Islet precursor cell (in vitro differentiated cells): ENCODE measurements at places on chromosomes 2 and 18.

- DNase-seq = no peak
These were observed 85.8 kb downstream of the PLEKHM3 start for GRCh38 chr2:207939342-207940108.

- DNase-seq = no peak
These were observed 47.4 kb upstream of the KDM3A start for GRCh38 chr2:86393521-86394491.

GRCh38 chr2:74535440-74535965 is 5.8 kb downstream of the HTRA2 start:
- DNase-seq = no peak

- DNase-seq = peak; percentile 88
These were observed 2.0 kb upstream of the TEX44 start for GRCh38 chr2:231590614-231591013.

DNA sequence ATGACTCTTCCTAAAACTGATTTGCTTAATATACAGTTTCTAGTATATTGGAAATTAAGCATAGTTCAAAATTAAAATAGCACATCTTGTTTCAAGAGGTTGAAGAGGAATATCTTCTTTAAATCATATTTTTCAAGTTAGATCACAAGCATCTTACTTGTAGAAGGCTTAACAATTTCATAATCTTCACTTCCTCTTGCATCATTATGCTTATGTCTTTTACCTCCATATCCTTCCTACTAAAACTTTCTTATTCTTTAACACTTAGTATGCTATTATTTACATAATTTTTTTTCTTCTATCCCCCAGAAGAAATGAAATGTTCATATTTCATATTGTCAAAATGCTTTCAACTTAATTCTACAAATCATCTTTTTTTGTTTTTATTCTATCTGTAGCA is 1354.9 kb upstream of the TMEFF2 start:
- DNase-seq = no peak

DNA sequence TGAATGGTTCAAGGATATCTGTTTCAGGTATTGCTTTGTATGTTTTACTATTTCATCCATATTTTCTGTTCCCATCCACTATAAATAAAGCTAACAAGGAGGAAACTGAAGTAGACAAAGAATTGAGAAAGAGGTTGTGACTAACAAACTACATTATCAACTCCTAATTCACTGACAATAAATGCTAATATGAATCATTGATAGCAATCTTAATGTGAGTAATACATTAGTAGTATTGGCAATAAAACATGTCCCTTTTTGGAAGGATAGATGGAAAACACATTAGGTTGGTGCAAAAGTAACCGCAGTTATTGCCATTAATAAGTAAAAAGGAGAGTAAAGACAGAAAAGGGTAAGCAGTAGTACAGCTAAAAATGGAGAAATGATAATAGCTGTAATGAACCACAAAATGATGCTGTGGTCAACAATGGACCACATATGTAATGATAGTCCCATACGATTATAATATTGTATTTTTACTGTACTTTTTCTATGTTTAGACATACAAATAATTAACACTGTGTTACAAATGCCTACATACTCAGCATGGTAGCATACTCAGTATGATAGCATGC is 104.7 kb downstream of the THADA start:
- DNase-seq = no peak

- DNase-seq = no peak
These were observed 113.5 kb upstream of the NEDD4L start for GRCh38 chr18:57930476-57930875.

GRCh38 chr2:8666581-8666980 is 15.3 kb upstream of the ID2 start:
- DNase-seq = no peak

GRCh38 chr2:147420947-147421675 is 423.7 kb upstream of the ACVR2A start:
- no peak for DNase-seq

GRCh38 chr2:158346032-158346431 is 110.5 kb downstream of the CCDC148 start:
- DNase-seq = no peak

GRCh38 chr2:102796337-102796736 is 34.5 kb downstream of the TMEM182 start:
- DNase-seq = no peak

- peak; percentile 82 for DNase-seq
These were observed 25.4 kb upstream of the SOX11 start for GRCh38 chr2:5666798-5667197.

DNA sequence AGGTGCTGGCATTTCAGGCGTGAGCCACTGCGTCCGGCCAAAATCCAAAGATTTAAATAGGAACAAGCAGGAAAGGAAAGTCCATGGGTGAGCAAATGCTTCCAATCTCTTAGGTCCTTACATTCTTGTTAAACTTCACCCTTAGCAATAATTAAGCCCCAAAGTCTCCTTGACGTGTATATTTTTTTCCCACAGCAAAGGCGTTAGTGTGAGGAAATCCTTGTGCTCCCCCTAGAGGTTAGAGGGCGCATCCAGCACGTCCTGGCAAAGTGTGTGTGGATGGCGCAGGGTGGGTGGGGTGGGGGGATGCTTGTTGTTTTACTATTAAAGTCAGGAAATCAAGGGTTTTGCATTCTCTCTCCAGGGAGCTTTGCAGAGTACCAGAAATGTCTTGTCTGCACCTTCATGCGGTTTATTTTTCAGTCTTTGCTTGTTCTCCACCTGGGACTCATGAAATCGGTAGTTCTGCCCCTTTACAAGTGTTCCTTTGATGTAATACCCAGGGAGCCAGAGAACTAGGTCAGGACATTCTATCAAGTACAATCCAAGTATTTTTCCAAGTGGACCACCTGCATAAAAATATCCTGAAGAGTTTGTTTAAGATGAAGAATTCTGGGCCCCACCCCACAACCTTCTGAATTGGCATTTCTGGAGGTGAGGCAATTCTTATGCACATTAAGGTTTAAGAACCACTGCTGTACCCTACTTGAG is 22.2 kb upstream of the ITSN2 start:
- peak; percentile 81 for DNase-seq

GRCh38 chr2:102285368-102285767 is 26.0 kb upstream of the IL1RL1 start:
- no peak for DNase-seq

- peak; percentile 78 for DNase-seq
These were observed 3.1 kb downstream of the PAIP2B start for GRCh38 chr2:71223767-71224333.
